ENCODE measurements at places on chromosomes 4 and X. TPM values are rescaled to one million over a fixed set of nuclear protein-coding genes. Genes with fewer than 3 reads are reported as not detected.

The CSAG1 gene
- total RNA-seq = not detected

DNA sequence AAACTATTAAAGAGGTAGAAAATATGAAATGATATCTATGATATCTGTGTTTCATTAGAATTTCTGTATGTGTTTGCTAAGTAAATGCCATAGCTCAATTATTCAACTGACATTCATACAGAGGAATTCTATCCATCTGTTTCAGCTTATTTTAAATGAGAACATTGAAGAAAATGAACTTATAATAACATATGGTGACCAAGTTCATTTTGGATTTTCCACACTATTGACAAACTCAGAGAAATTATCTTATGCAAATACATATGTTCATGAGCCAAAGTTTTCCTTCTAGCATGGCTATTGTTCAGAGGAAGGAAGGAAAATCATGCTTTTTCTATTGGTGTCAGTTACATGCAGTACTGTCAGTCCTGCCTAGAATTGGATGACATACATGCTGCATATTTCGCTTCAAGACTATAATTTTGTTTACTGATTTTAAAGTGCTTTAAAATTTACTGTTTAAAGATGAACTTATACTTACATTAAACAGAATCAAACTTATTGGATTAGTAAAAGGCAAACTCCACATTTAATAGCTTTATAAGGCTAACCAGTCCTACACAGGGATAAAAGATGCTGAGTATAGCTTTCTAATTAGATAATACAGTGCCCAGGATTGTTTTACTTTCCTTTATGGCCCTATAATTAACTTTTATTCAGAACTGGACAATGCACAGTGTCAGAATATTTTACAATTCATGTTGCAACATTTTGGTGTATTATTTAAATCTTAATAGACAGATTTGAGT lies 646.2 kb downstream of the TRAM1L1 start:
- no peak for DNase-seq

The GAGE12E gene
- not detected for total RNA-seq

DNA sequence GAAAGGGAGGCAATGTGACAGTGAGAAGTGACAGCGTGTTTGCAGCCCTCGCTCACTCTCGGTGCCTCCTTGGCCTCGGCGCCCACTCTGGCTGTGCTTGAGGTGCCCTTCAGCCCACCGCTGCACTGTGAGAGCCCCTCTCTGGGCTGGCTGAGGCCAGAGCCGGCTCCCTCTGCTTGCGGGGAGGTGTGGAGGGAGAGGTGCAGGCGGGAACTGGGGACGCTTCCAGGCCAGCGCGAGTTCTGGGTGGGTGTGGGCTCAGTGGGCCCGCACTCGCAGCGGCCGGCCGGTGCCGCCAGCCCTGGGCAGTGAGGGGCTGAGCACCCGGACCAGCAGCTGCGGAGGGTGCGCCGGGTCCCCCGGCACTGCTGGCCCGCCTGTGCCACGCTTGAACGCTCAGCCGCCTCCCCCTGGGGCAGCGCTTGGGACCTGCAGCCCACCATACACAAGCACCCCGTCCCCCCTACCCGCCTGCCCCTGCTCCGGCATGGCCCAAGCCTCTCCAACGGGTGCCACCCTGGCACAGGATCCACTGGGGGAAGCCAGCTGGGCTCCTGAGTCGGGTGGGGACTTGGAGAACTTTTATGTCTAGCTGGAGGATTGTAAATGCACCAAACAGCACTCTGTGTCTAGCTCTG lies 1142.8 kb upstream of the INTU start:
- DNase-seq = no peak

DNA sequence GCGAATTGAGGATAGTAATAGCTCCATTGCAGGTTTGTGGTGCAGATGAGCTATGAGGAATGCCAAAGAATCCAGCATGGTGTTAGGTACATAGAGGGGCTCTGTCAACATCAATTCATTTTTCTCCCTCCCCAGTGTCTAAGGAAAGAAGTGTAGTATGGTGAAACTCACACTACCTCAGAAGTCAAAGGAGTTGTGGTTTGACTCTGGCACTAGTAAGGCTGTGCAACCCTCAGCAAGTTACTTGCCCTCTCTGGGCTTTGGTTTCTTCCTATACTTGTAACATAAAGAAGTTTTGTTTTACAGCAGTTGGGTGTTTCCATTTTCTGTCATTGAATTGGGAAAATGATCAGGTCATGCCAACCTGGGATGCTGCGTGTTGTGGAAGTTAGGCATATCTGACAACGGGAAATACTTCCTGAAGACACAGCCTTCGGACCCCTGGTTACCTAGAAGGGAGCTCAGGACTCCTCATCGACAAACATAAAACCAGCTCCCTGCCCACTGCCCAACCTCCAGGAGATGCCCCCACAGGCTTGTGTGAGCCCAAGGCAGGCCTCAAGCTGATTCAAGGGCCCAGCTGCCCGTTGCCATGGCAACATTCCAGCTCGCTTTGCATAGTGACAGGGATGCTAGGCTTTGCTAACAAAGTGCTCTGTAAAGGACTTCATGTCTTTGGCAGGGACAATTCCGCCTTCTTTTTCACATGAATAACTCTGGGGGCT lies 71.4 kb downstream of the RTL5 start:
- peak; percentile 76 for DNase-seq

DNA sequence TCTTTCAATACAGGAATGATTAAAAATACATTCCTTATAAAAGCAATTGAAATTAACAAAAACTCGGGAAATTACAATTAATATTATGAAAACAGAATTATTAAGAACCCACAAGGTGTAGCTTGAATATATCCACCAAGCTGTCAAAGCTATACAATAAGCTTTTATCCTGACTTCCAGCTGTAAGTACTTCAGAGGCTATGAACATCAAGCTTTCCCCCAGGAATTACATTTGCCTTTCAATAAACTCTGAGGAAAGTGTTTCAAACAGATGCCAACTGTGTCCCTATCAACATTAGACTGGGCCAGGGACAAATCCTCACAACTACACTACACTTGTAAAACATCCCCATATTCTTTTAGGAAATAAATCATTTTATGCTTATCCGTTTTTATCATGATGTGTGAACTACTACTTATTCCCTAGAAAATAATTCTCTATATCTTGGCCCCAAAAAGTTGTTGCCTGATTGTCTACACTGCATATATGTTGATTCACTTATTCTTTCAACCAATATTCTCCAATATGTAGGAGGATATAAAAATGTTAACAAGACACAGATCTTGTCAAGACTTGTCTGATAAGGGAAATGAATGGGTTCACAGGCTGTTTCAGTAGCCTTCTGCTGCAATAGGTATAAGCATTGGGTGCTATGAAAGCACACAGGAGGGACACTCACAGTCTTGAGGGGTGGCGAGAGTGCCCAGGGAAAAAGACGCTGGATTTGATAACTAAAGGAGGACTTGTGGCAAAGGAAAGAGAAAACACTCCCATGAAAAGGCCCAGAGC lies 494.1 kb downstream of the CENPC start:
- peak; percentile 18 for DNase-seq

DNA sequence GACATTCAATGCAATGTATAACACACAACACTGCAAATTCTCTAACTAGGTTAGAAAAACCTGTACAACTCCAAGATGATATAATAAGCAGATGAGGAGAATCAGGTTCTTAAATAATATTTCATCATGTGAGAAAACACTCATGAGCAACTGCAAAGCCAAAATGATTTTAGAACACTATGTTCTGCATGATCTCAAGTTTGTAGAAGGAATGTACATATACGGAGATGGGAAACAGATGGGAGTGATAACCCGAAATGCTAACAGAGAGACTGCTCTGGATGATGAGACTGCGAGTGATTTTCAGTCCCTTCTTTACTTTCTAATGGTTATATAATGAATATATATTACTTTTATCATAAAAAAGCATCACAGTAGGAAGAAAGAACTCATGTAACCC lies 80.9 kb downstream of the PCYT1B start:
- DNase-seq = no peak

DNA sequence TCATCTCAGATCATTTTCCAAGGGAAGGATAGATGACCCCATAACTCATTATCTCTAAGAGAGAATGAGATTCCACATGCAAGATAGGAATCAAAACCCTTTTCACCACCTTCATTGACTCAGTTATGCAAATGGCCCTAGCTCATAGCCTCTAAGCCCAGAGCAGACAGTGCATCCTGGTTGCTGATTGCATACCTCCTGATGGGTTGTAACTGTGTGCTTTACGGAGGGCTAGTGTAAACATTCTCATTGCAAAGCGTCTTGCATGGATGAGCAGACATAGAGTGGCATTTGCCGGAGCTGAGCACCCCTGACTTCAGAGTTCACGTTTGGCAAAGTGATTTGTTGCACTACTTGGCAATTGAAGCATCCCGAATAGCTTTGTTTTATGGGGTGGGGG lies 151.0 kb downstream of the VCX3A start:
- no peak for DNase-seq

DNA sequence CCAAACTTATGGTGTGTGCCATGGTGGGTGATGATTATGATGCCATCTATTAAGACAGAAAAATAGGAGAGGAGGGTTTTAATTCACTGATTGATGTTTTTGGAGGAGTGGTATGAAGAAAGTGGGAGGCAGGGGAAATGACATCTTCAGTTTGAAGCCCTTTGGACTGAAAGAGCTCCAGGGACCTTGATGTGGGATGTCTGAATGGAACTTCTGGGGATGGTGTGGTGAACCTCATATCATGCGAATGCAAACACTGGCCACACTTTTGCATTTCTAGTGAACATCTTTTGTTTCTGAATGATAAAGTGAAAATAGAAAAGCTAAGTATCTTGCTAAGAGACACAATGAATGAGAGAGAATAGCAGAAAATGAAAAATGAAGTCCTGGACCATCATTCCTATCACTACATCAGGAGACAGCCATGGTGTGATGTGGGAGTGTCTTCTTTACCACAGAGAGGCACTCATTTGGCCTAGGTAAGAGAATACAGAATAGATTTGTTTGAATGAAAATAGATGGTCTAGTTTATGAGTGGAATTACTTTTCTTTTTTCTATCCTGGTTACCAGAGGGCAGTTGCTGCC lies 123.5 kb downstream of the ZNF827 start:
- no peak for DNase-seq

The ODAPH gene
- total RNA-seq = not detected

GRCh38 chrX:126552313-126553022 lies at the start of gene DCAF12L1:
DCAF12L1 (minus strand) TSS chrX:126552814; CDS start chrX:126552608, 206 bp downstream.
- DNase-seq = peak; percentile 60

DNA sequence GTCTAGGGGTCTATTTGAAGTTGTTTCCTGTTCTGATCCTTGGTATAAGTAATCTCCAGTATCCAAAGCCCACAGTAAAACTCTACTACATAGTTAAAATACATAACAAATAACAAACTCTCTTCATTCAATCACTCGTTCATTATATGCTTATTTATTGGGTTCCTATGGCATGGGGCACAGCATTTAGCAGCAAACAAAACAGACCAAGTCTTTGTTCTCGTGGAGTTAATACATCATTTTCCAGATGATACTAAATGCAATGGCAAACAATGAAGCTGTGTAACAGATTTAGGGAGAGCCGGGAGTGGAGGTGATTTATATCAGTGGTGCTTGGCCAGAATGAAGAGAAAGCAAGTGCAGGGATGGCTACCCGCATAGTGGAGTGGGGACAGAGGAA lies 36.6 kb upstream of the SPARCL1 start:
- no peak for DNase-seq

DNA sequence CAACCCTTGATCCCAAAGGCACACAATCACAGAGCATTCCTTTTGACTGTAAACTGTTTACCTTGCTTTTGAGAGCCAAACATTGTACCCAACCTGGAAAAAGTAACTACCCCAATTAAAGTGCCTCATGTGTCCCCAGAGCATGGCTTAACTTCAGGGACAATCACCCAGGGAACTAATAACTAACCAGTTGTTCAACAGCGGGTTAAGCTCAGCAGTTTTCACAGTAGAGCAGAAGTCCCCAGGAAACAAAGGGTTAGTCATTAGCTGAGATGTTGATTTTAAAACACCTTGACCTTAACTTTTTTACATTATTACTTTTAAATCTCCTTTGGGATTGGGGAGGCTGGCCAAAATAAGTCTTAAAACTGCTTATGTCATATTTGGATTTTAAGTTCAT lies 94.8 kb downstream of the RELL1 start:
- no peak for DNase-seq
